ENCODE measurements at places on chromosomes 16 and 17.

DNA sequence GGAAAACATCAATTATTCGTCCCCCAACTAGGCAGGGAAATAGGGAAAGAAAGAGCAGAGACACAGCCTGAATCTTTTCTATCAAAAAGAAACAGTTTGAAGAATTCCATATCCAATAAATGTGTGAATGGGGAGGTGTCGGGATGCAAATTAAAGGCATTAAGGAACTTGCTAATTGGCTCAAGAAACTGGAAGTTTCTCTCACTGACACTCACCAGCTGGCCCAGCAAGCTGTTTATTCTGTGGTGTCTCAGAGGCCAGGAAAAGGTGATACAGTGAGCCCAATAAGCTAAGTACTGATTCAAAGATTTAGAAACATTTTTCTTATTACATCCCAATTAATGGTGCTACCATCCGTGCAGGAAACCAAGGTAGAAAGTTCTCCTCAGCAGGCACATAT lies 104.4 kb upstream of the CLEC3A start:
- DNase-seq = no peak

DNA sequence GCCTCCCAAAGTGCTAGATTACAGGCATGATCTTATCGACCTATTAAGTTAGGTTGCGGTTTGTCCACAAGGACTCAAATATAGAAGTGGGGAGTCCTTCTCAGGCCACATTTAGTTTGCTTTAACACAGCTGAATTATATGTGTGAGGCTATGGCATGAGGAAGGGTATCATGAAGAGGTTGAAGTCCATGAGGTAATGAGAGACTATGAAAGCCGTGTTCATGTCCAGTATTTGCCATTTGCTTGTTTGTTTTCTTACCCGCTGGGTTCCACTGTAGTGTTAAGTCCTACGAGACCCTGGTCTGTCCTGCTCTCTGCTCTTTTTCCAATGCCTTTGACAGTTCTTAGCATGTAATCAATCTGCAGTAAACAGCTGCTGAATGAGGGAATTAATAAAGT lies 1072.4 kb upstream of the EEF2KMT start:
- no peak for DNase-seq

- no peak for DNase-seq
Measured at GRCh38 chr16:70393662-70394061, 45.2 kb downstream of the ST3GAL2 start.

GRCh38 chr16:55532227-55532626 lies 23.4 kb downstream of the LPCAT2 start:
- no peak for DNase-seq

DNA sequence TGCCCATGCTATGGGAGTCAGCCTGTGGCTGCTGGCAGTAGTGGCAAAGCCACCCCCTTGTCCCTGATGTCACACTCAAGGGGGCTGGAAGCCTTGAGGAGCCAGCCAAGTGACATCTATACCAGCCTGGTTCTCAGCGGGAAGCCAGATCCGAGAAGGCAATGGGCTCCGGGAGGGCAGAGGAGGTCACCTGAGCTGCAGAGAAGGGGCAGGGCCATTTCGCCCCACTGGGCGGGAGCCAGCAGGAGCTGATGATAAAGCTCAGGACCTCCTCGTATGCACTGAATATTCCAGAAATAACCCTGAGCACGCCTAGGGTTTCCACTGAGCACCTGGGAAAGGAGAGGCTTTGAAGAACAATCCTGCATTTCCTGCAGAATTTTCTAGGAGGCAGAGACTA lies 19.0 kb downstream of the MRPS23 start:
- no peak for DNase-seq

DNA sequence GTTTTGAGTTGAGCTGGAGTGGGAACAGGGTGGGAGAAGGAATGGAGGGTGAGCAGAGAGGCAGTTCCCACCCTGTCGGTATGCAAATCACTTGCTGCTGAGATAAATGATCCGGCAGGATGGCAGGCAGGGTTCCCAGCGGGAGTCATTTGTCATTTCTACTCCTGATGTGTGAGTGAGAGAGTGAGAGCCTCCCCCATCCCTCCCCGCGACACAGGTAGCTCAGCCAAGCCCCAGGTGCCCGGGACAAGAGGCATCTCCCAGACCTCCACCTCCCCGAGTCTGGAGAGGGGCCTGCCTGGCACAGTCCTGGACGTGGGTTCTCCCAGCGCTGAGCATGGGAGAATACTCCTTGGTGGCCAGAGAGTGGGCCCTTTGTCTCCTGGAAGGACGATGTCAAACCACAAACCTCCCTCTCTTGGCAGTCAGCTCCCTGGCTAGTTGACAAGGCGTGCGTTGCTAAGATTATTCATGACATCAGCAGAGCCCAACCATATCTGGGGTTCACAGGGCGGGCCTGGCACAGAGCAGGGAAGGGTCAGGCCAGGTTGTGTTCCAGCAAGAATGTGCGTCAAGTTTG lies 33.7 kb upstream of the TNRC6C start:
- DNase-seq = no peak
